ENCODE measurements at places on chromosomes 2 and 18. TPM values are rescaled to one million over a fixed set of nuclear protein-coding genes. Genes with fewer than 3 reads are reported as not detected.

Gene C2orf78
- not detected for total RNA-seq

DNA sequence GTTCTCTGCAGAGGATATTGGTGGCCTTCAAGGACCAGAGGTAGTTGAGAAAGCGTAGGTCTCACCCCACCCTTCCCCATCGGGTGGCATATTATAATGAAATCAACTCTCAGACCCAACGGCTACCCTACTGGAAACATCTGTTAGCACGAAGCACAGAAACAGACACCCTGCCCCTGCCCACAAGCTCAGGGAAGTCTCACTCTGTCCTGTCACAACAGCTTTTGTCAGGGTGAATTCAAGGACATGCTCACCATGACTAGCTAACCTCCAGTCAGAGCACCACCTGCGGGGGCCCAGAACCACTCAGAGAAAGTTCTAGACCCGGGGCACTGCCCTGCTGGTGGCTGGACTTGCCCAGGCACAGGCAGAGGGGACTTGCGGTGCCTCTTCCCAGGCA lies 3.5 kb upstream of the B3GNT7 start:
- no peak for DNase-seq

Gene SERPINB13
- not detected for total RNA-seq

GRCh38 chr2:8448824-8449556 lies 232.9 kb upstream of the ID2 start:
- no peak for DNase-seq

DNA sequence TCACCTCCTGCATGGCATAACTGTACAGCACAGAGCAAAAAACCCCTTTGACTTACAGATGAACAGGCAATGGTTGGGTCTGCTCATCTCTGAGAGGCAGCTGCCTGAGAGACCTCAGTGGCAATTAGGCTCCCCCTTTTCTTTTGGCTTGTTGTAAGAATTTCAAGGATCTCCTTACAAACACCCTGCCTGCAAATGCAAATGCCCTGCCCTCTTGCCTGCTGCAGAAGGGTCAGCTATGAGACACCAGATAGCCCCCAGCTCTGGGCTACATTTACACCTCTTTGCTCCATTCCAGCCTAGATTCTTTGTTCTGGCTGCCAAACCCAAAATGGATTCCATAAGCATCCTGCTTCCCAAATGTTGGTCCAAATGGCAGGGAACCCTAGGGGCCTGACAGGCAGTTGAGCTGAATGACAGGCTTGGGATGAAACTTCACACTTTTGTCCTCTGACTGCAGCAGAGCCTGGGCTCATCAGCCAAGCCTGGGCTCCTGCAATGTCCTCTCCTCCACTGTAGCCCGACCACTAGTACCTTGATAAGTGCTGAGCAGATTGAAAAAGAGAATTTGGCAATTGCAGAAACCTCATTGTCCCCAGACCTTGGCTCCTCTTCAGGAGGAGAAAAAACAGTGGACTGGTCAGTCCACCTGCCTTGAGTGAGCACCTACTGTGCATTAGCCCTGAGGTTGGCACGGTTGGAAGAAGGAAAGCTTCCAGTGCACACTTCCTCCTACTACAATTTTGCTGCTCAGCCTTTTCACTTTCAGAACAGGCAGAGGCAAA lies 678.3 kb downstream of the BCL11A start:
- no peak for DNase-seq

GRCh38 chr18:59994357-59994756 lies 94.6 kb downstream of the PMAIP1 start:
- no peak for DNase-seq

GRCh38 chr2:215401896-215402379 lies 33.9 kb downstream of the FN1 start:
- DNase-seq = no peak

- no peak for DNase-seq
These were observed 316.7 kb upstream of the CHAC2 start for GRCh38 chr2:53450923-53451322.

- DNase-seq = no peak
These were observed 143.3 kb downstream of the C1D start for GRCh38 chr2:67919490-67919889.

- DNase-seq = no peak
These were observed 238.6 kb downstream of the TWIST2 start for GRCh38 chr2:239086325-239087020.
